ENCODE measurements at places on chromosomes 6 and 20.

- no peak for DNase-seq
These were observed 390.9 kb upstream of the NRSN1 start for GRCh38 chr6:23735151-23735550.

DNA sequence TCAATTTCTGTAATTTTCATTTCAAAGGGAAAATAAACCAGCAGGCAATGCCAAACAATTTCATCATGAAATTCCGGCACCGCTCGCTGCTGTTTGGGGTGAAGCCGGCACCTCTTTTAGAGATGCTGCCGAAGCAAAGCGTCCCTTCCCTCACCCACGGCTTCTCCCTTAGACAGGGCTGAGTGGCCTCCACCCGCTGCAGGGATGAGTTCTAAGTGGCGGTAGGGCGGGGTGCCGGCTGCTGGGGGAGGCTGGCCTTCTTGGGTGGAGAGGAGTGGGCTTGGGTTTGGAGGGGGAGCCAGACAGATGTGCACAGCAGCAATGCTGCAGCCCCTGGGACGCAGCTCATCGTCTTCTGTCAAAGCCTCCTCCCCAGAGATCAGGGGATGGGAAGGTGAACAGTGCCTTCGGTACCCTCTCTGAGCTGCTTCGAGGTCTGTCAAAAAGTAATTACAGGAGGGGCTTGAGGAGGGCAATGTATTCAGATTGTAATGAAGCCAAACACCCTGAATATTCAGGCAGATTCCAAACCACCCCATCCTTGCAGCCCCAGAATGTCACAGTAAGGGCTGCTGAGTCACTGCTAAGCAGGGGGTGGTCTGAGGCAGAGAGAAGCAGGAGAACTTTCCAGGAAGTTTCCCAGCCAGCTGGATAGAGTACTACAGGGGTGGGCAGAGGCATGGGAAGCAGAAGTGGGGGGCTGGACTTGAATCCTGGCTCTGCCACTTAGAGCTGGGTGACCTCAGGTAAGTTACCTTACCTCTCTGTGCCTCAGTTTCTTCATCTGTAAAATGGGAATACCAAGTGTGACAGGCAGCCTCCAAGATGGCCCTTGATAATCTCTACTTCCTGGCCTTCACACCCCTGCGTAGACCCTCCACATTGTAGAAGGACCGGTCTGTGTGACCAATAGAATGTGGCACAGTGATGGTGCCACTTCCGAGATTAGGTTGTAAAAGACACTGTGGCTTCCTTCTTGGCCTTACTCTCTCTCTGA, 96.6 kb downstream of the SULF2 start:
- DNase-seq: no peak

GRCh38 chr20:3686867-3687321, 5.1 kb upstream of the ADAM33 start:
- no peak for DNase-seq

- no peak for DNase-seq
These were observed 298.2 kb downstream of the SAMD5 start for GRCh38 chr6:147806697-147807096.

GRCh38 chr6:167670938-167671338, 155.8 kb upstream of the AFDN start:
- DNase-seq: no peak

DNA sequence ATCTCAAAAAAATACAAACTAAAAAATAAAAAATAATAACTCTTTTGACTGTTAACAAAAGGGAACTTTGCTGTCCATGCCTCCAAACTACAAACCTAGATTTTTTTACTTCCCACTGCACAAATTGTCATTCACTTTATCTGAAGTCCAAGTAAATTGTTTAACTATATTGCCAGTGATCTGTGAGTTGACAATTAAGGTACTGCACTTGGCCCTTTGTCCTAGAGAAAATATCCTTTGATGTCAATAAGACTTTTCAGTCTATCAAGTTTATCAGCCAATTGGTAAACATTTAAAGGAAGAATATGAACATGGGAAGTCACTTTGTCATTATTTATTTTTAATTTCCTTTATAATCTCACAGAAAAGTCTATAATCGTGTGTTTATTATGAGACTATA, 19.3 kb upstream of the EPB41L2 start:
- no peak for DNase-seq

- DNase-seq: no peak
These were observed 77.3 kb downstream of the KCNB1 start for GRCh38 chr20:49405062-49405683.

DNA sequence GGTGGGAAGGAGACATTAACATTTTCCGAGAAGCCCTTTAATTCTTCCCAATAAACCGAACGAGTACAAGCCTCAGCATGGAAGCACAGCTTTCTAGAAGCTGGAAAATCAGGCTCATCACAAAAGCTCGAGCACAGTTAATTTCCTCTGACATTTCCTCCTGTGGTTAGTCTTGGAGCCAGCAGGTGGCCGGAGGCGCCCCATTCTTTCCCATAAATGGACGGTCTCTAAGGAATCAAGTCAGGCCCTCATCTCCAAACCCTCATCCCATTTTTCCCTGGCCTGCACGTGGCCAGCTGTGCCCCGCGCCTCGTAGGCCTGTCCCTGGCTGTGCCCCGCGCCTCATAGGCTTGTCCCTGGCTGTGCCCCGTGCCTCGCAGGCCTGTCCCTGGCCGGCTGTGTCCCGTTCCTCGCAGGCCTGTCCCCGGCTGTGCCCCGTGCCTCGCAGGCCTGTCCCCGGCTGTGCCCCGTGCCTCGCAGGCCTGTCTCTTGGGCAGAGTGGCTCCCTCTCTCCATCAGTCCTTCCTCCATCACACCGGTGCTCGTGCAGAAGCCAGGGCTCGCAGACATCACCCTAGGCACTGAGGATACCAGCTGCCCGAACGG, 19.7 kb upstream of the NTSR1 start:
- DNase-seq: no peak

- no peak for DNase-seq
These were observed 41.9 kb downstream of the TRAM2 start for GRCh38 chr6:52534966-52535390.

GRCh38 chr6:72826744-72827438, 205.0 kb downstream of the KCNQ5 start:
- no peak for DNase-seq
